DMS 273 treated with DMSO at 0.1 percent for 48 hours (cell line): ENCODE measurements at places on chromosomes 2 and 18.

- DNase-seq, result no peak
These were observed 169.8 kb downstream of the TRIM43 start for GRCh38 chr2:95761556-95761955.

GRCh38 chr18:68056936-68057335 lies 540.4 kb upstream of the DSEL start:
- DNase-seq, result no peak

DNA sequence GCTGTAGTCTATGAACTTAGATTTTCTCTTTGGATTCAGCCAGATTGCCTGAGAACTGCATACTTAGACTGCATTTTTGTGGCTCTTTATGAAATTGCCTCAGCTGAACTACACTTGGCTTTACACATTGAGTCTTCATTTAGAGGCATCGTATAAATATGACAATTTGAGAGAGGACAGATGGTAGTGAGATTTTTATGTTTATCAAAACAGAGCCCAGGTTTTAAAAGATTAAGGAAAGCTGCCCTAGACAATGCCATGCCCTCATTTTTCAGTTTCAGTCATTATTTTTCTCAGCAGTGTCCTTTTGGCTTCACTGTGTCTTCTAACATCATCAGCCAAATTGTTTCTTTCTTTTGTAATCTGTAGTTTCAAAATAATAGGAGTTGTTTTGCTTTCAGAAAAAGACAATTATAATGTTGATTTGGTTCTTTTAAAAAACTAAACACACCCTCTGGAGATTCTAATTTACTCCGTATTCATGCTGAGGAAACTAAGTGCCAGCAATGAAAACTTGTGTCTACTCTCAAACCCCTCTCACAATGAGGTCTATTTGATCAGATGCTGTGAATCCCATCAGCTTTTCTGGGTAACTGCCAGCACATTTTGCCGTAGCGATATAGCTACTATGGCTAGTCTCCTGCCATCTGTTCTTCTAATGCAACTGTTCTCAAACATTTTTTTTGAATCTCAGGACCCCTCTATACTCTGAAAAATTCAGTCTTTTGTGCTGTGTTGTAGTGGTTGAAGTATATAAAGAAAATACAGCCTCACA lies 46.2 kb downstream of the TWSG1 start:
- DNase-seq, result peak; percentile 88

DNA sequence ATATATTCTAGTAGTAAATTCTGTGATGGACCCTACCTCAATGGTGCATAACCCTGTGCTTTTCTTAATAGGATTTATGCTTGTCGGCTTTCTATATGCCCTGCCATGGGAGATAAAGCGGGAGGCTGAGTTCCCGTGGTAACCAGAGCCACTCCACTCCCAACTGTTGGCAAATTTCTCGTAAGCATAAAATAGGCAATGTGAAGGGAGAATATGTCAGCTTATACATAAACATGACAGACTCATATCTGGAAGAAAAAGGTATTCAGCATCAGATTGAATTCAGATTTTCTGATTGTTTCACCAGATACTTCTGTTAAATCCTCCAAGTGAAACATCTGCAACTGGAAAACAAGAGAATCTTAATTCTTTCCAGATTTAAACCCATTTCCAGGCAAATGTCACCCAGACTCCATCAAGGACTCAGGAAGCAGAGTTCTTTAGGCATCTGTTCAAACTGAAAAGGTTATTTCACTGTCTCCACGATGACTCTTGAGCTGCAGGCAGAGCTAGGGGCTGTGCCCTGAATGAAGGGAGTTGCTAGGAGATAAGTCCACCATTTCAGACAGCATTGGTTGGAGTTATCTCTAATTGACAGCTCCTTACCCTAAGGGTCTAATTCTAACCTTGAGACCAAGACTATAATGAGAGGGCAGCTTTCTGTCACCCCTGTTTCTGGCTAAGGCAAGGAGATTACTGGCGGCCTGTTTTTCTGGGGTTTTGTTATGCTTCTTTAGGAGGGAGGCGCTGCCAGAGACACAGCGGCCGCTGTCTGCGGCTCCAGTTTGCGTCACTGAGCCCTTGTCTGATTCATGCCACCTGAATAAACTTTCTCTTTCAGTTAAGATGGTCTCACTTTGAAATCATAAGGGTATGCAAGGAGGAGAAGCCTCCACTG lies 381.3 kb downstream of the SOX11 start:
- DNase-seq, result no peak

DNA sequence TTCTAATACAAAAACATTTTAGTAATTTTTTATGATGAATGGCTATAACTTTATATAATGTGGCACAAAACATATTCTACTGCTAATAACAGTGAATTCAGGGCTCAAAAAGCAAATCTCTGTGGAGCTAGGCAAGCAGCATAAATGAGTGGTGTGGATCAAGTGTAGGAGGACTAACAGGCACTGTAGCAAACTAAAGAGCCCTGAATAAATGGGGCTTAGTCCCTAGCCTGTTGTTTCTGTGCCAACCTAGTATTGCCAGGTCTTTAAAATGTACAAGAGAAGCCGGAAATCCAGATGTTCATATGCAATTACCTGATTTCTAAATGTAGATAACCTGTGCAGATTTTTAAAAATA lies 18.5 kb downstream of the REL start:
- DNase-seq, result no peak

GRCh38 chr2:156437272-156437930 lies 1.2 kb downstream of the GPD2 start:
- DNase-seq, result no peak

GRCh38 chr2:172048508-172049503 lies 36.5 kb upstream of the DLX1 start:
- DNase-seq, result no peak

DNA sequence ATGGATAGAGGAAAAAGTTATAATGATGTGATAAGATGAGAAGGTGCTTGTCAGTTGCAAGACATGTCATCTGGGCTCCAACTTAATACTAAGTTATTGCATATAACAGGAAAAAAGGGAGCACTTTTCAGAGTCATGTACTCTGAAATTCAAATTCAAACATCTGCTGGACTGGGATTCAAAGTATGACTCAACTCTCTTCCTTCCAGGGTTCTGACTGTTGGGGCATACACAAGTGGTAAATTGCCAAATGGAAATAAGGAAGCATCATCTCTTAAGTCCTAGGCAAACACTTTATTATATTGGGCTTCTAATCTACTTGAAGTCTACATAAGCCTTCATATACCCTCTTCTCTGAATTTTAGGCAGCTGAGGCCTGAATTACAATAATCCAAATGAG lies 44.9 kb downstream of the ZBTB14 start:
- DNase-seq, result no peak

DNA sequence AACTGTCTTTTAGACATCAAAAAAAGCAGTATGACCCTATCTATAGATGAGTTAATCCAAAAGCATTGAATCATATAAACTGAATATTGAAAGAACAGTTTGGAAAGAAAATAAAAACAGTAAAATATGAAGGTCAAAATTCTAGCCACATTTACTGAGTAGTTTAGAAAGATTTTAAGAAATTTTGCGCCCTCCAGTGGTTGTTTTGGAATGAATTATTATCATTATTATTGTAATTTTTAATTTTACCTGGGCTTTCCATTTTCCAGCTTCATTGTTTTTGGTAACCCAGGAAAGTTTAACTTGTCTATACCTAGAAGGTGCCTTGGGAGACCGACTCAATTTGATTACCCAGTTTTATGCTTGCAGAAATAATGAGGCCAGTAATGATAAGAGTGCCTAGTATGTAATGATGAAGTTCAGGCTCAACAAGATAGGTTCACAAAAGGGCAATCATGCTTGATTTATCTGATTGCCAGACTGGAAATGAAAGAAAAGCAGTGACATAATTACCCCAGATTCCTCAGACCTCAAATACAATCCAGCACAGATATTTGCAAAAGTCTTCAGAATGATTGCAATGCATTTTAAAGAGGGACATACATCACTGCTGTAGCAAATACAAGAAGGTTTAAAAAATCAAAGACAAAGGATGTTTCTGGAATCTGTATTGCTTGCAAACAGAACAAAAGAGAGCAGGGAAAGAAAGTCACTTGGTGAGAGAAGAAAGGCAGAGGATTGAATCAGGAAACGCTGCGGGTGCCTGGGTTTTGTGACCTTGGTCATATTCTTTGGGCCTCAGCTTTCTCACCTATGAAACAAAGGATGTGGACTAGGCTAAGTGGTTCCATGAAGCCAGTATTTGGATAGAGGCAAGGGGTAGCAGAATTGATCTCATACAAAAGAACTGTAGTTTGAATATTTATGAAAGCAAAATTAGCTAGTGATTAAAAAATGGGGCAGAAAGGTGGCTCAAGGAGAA lies 153.8 kb downstream of the MAP2 start:
- no peak for DNase-seq

DNA sequence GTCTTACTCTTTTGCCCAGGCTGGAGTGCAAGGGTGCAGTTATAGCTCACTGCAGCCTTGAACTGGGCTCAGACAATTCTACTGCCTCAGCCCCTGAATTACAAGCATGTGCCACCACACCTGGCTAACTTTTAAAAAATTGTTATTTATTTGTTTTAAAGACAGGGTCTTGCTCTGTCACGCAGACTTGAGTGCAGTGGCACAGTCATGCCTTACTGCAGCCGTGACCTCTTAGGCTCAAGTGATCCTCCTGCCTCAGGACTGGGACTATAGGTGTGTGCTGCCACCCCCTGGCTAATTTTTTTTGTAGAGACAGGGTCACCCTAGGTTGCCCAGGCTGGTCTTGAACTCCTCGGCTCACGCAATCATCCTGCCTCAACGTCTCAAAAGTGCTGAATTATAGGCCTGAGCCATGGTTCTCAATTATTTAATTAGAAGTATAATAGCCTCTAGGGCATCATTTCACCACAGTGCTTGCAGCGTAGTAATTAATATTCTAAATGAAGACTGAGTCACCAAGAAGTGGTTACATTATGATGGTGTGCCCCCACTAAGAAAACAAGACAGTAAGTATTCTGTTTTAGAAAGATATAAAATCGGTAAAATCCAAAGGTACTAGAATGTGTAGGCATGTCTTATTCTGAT lies 69.6 kb downstream of the EML4 start:
- no peak for DNase-seq

DNA sequence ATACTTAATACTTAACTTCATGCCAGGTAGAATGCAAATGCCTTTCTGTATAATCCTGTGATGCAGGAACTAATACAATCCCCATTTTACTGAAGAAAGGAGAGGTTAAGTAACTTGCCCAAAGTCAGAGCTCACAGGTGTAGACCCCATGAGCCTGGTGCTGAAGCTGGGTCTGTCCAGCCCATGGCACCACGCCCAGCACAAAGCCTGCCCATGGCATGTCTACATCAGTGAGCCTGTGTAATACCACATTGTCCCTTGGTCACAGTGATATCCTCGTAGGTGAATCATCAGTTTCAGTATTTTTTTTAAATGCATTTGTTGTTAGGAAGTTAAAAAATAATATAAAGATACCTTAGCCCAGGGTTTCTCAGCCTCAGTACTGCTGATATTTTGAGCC lies 69.9 kb upstream of the MCFD2 start:
- no peak for DNase-seq

DNA sequence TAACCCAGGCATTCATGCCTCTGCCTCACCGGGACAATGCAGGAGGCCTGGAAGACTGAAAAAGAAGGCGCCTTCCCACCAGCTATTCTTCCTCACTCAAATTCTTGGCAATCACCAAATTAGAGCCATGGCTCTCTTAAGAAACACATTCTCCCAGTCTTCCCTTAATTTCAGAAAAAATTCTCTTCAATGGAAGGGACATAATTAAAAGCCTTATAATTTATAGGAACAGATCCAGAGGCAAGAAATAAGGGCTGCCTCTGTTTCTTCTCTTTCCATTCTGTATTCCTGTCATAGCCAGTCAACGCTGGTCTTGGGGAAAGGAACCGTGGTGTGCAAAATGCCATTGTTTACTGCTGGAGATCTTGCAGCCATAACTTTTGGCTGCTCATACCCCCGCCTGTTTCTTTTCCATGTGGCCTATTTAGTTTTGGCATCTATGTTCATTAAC lies 32.8 kb downstream of the DTNA start:
- DNase-seq, result no peak

GRCh38 chr2:12043131-12043530 lies 296.7 kb downstream of the LPIN1 start:
- DNase-seq, result no peak

- peak; percentile 82 for DNase-seq
These were observed 100.2 kb downstream of the AGAP1 start for GRCh38 chr2:235594041-235594440.

- no peak for DNase-seq
These were observed 130.3 kb upstream of the CTAGE1 start for GRCh38 chr18:22547807-22548561.

DNA sequence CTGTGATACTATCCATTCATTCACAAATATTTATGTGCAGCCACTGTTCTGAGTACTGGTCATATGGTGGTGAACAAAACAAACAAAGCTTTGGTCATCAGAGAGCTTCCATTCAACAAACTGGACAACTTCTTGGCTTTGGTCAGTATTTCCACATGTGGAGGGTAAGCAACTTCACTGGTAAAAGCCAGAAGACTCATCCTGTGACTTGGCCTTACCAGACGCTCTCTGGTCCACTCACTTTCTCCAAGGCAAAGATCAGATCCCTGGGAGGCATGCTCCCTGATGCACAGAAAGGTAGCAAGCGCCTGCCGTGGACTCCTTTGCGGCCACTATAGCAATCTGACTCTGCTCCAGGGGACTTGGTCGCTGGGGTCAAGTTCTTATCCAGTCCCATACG lies 179.5 kb downstream of the EN1 start:
- no peak for DNase-seq

DNA sequence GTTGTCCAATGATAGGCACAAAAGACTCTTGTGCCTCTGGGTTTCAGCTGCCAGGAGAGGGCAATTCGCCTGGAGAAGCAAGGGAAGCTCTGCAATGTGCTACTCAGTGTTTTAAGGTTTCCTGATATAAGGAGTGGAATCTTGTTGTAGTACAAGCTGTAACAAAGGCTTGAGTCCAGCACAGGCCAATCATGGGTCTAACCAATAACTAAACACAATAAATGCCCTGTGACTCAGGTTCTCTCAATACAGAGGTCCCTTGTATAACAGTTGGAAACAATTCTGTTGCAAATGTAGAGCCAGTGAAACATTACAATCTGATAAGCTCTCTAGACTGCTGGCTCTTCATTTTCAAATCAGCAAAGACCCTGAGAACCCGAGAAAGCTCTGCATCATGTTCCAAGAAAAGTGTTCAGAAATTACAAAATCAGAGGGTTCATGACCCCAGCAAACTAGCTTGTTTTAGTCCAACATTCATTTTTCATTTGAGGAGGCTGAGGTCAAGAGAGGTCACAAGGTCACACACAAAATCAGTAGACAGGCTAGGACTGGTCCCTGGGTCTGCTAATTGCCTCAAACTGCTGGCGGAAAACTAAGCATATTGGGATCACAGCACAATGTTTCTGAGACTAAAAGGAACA lies 59.0 kb upstream of the DNMT3A start:
- peak; percentile 46 for DNase-seq

DNA sequence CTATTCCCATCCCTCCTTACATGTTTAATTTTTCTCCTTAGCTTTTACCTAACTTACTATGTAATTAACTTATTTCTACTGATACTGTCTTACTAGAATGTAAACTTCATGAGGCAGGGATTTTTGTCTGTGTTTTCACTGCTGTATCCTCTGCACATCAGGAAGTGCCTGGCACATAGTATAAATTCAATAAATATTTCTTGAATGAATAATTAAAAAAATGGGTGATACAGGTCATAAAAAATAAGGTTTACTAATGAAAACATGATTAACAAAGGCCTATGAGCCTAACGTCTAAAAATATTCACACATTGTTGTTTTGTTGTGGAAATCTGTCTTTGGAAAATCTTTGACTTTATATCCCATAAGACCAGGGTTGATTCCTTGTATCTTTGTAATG lies 4.5 kb downstream of the RBKS start:
- no peak for DNase-seq
